ENCODE measurements at places on chromosomes 13 and 19.
A peak's percentile ranks its signal among the peaks of the same experiment; 100 is the strongest.

- peak; percentile 57 for DNase-seq
Observed at GRCh38 chr19:41646589-41647204, 19.8 kb upstream of the CEACAM4 start.

DNA sequence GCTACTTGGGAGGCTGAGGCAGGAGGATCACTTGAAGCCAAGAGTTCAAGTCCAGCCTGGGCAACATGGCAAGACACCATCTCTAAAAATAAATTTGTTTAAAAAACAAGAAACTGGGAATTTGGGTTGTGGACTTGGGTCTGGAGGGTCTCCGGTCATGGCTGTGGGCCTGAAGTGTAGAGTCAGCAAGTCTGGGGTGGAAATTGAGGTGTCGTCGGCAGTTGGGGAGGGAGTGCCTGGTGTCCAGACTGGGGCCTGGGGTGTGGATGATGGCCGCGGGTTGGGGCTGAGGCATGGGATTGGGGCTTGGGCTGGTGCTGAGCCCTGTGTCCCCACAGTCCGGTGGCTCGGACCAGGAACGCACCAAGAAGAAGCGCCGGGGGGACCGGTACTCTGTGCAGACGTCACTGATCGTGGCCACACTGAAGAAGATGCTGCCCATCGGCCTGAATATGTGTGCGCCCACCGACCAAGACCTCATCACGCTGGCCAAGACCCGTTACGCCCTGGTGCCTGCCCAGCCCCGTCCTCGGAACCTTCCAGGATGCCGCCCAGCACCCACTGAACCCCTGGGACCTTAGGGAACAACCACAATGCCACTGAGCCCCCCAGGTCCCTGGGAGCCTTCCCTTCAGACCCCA lies 91.6 kb downstream of the RYR1 start:
- DNase-seq = no peak

GRCh38 chr13:73421310-73421912 lies 362.6 kb downstream of the KLF5 start:
- no peak for DNase-seq

DNA sequence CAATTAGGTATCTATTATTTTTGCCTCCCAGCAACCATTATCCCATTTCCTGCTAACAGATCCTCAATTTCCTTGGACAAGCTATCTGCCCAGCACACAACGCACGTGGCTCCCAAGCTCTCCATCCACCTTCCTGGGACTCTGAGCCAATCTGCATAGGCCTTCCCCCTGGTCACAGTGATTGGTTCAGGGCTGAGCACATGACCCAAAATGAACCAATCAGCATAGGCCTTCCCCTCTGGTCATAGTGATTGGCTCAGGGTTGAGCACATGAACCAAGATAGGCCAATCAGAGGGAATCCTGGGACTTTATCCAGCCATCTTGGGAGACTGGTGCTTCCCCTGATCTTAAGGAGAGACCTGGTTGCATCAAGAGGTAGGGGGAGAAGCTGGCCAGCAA lies 5.8 kb downstream of the CPAMD8 start:
- DNase-seq = no peak

- no peak for DNase-seq
Observed at GRCh38 chr13:109647053-109647452, 139.3 kb downstream of the IRS2 start.

GRCh38 chr19:11737964-11738745 lies 591 bp downstream of the ZNF823 start:
- DNase-seq = peak; percentile 19

- DNase-seq = no peak
Observed at GRCh38 chr19:52453324-52454094, at the start of gene ZNF578. Gene ZNF578, plus strand, starts transcription at chr19:52453553. Its CDS starts 48,293 bp downstream, at chr19:52501846.

DNA sequence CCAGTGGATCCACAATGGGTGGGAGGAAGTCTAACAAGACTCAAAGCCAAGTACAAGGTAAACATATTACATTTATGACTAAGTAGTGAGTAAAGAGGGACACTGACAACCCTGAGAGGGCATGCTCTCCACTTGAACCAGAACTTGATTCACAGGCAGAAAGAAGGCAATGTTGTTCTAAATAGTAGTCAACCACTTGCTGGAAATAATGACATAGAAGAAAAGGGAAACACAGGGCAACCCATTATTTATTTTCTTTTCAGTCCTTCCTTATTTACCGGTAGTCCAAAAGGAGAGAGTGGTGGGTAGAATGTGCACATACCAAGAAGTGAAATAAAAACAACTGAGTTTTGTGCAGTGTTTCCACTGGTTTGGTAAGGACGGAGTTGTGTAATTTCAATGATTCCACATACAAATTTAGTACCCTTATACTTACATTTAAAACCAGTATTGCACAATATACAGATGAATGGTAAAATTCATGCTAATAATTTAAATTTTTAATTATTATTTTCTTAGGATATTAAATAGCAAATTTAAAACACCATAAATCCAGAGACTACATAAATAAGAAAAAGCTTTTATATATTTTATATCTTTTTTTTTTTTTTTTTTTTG lies 65.9 kb downstream of the ENOX1 start:
- DNase-seq = no peak

DNA sequence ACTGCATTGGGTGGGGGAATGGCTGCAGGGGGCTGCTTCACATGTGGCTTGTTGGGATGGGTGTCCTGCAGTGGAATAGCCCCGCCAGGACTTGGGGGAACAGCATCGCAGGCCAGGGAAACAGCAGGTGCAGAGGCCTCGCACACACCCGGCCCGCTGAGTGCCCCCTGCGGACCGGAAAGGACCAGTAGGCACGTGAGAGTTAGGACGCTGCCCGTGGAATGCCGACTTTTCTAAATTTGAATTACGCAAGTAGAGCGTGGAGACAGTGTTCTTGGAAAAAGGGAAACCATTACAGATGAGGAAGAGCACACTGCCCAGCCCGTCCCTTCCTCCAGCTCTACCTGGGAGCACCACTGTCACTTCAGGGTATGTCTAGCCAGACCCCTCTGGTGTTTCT lies 11.5 kb downstream of the DNM2 start:
- no peak for DNase-seq

- peak; percentile 86 for DNase-seq
Observed at GRCh38 chr19:32421589-32422361, 16.2 kb downstream of the DPY19L3 start.

DNA sequence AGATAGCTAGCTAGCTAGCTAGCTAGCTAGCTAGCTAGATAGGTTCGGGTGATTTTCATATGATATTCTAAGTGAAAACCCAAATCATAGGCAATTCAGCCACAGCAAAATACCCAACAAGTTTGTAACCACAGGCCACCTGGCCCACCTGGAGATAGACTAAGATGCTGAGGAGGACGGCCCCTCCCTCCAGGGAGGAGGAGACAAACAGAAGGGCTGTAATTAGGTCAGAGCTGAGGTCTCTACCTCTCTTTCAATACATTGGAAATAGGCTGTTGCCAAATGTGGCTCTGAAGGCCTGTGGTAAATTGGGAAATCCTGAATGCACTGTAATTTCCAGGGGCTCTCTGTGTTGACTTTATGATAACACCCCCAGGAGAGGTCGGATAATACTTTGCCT lies 382.2 kb downstream of the FGF9 start:
- DNase-seq = no peak

DNA sequence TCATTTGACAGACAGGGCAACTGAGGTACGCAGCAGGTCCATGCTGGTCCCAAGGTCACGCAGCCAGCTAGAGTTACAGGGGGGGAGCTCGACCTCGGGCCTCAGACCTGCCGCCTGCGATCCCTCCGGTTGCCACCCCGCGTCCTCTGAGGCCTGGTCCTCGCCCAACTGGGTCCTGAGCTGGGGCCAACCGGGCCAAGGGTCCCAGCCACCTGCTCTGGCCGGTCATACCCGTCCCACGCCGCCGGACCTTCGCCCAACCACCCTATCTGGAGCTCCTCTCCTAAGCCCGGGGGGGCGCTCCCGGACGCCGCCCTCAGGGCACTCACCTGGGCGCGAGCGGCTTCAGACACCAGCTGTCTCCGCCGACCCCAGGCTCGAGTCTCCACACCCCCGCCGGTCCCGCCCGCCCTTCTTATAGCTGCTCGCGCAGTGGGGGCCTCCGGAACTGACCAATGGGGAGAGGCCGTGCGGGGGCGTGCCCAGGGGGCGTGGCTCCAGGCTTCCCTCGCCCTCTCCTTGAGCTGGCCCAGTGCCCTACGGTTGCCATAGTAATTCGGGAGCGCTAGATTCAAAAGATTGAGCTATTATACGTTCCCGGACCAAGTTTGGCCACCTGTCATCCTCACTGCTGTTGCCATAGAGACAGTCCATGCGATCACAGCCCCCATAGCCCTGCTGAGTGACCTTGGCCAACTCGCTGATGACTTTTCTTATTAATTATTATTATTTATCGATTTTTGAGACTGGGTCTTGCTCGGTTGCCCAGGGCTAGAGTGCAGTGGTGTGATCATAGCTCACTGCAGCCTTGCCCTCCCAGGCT lies at the start of gene PLIN5:
PLIN5 (minus strand) TSS at position 389 of the 823 bp plus-strand sequence. CDS start 1,150 bp downstream, outside the sequence.
- DNase-seq = no peak

- no peak for DNase-seq
Observed at GRCh38 chr13:101149735-101150384, 266.4 kb downstream of the NALCN start.

DNA sequence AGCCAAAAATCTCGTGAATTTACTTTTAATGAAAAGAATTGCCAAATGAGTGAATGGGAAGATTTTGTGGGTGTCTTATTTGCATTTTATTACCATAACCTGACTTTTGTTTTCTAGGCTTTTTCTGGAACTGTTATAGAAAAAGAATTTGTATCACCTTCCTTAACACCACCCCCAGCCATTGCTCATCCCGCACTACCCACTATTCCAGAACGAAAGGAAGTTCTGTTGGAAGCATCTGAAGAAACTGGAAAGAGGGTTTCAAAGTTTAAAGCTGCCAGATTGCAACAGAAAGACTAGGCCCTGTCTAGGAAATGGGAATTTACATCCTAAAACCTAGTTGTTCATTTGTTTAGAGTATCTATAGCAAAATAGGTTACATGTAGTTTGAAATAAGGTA lies 72.7 kb downstream of the URI1 start:
- no peak for DNase-seq

DNA sequence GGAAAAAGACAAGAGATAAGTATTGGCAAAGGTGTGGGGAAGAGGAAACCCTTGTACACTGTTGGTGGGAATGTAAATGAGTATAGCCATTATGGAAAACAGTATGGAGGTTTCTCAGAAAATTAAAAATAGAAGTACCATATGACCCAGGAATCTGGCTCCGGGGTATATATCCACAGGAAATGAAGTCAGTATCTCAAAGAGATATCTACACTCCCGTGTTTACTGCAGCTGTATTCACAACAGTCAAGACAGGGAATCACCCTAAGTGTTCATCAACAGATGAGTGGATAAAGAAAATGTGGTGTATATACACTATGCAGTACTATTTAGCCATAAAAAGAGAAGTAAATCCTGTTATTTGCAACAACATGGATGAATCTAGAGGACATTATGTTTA lies 13.5 kb downstream of the KCTD12 start:
- no peak for DNase-seq

DNA sequence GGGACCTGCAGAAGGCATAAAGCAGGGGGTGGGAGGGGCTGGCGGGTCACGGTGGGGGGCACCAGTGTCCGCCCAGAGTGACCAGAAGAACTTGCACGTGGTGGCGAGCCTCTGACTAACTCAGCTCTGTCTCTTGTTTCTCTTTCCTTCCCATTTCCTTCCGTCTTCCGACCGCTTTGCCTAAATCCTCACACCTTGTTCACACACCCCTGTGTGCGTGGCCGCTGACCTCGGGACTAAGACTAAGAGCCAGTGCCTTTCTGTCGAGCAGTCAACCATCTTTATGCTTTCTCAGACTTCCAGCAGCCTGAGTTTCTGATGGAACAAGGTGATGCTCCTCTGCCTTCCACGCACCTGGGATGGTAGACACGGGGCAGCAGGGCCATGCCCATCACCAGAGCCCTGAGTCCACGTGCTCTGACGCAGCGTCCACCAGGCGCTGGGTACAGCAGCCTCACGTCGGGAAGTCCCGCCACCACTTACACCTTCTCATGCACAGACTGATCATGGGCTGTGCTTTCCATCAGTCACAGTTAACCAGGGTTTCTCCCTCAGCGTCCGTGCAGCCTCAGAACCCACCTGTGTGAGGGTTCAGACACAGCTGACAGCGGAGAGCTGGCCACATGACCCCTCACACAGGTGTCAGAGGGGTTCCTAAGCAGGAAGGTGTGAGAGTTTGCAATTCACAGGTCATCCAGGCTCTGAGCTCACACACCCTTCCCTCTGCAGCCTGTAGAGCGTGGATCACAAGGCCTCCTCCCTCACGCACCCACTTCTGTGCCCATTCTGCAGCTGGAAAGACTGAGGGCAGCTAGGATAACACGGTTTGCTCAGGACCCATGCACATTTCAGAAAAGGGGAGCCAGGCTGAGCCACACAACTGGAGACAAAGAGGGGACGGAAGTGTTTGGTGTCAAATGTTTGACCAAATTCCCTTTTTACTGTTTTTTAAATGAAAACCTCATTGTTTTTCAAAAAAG lies 90.7 kb upstream of the MCF2L start:
- DNase-seq = no peak

DNA sequence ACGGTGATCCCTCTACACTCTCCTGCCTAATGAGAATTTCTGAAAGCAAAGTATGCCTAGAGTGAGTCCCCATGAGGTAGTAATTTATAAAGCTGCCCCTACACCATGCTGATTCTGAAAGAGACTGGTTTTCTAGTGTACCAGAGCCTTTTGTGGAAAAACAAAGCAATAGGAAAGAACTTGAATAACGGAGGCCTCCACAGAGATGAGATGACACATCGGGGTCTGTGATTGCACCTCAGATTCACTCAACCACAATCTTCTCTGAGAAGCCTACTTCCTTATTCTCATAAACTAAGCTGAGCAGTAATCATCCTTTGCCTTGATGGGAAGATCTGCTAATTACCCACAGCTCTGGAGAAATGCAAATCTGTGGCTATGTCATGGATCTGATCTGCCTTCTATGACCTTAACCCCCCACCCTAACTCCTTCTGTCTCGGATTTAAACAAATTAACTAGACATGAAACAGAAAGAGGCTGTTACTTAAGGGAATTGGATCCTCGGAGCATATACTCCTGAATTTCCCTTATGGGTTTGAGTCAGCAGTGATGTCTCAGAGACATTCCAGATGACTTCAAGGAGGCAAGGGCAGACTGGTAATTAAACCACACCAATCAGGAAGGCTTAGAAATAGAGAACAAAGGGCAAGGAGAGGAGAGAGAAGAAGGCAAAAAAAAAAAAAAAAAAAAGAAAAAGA lies 128.0 kb downstream of the DCT start:
- DNase-seq = no peak

DNA sequence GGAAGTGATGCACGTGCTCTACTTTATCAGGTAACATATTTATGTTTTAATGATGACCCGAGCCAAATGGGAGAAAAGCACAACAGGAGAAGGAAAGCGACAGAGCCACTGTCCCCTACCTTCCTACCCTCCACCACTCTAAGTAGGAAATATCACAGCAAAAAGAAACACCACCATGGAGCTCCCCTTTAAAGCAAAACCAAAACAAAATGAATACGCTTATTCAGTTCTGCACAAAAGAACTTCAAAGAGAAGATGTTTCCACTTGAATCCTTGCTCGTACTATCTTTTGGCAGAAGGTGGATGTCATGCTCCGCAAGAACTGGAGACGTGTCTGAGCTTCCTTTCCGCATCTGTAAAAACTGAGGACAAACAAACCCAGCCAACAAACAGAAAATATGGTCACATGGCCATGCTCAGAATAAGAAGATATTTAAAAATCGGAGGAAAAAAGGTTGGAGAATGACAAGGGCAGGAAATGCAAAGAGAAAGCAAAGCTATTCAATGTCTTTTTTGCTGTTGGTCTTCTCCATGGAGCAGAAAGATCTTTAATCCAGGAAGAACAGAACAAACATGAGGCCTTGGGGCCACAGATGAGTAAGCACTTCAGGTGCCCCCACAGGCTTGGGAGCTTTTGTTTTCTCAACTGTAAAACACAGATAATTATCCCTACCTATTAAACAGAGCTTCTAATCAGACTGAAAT lies 19.5 kb downstream of the N4BP2L1 start:
- DNase-seq = no peak

All from AML-193 (cell line).